ENCODE measurements at places on chromosomes 1 and 21.

DNA sequence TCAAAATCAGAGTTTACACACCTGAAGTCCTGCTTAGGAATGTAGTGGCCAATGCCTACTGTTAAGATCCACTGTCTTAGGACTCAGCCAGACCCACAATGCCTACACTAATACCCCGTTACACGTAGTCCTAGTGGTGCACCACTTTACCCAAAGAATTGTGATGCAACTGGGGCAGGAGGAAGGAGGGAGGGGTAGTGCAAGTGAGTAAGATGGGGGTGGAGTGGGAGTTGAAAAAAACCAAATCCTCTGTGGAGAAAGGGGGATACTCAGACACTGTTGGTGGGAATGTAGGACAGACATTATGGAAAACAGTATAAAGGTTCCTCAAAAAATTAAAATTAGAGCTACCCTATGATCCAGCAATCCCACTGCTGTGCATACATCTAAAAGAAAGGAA is 19.5 kb downstream of the GLIS1 start:
- DNase-seq, result no peak

DNA sequence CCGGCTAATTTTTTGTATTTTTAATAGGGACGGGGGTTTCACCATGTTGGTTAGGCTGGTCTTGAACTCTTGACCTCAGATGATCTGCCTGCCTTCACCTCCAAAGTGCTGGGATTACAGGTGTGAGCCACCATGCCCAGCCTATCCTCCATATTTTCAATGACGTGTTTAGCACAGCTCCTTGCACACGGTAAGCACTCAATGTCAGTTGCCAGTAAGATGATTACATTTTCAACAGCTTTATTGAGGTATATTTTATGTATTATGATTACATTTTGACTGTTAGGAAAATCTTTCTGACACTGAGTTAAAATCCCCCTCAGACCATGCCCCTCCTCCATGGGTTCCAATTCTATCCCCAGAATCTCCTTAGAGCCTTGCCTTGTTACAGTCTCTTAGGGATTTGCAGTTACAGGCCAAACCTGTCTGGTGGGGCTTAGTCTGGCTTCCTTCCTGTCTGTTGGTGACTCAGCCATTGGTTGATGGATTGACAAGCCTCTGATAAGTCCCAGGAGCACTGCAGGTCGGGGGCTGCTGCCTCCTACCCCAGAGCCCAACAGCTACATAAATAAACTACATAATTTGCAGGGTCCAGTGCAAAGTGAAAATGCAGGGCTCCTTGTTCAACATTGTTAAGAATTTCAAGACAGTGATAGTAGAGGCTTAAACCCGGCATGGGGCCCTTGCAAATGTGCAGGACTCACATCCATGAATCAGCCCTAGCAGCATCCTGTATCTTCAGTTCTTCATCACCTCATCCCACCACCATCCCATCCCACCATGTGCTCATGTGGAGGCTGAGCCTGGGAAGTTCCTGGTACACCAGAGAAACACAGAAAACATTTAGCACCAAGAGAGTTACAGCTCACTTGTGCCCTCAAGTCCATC is 23.4 kb downstream of the COA7 start:
- DNase-seq, result no peak

DNA sequence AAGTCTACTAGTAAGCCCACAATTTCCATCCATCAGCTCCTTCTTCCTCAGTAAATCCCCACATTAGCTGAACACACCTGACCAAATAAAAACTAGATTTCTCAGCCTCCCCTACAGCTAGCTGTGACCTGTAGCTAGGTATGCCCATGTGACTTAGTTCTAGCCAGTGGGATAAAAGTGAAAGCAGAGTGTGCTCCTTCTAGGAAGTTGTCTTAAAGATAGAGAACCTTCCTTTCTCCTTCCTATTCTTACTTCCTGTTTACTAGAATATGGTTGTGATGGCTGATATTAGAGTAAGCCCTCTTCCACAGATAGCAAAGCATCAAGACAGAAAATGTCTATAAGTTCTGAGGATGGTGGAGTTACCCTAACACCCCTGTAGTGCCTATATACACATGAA is 67.0 kb downstream of the PIK3R3 start:
- no peak for DNase-seq

- no peak for DNase-seq
Observed at GRCh38 chr1:159927211-159927848, 2.0 kb upstream of the TAGLN2 start.

GRCh38 chr1:230399321-230400006 is 26.7 kb downstream of the PGBD5 start:
- DNase-seq, result no peak

DNA sequence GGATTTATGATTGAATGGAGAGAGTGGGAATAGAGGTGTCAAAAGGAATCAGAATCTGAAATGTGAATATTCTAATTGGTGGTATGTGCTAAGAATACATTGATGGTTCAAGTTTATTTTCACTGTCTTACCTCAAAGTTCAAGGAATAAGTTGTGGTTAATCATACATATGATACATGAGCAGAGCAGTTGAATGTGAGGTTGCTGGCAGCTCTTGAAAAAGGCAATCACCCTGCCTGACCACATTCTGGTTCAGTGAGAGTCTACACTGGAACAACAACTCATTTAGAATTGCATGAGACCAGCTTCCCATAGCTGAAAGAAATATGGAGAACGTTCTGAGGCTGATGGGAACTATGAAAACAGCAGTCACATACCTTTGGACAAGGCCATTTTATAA is 68.3 kb upstream of the ARHGAP29 start:
- no peak for DNase-seq

- DNase-seq, result no peak
Observed at GRCh38 chr1:230866171-230867070, 1.9 kb downstream of the C1orf198 start.
